ENCODE measurements at places on chromosomes 3 and 15.

DNA sequence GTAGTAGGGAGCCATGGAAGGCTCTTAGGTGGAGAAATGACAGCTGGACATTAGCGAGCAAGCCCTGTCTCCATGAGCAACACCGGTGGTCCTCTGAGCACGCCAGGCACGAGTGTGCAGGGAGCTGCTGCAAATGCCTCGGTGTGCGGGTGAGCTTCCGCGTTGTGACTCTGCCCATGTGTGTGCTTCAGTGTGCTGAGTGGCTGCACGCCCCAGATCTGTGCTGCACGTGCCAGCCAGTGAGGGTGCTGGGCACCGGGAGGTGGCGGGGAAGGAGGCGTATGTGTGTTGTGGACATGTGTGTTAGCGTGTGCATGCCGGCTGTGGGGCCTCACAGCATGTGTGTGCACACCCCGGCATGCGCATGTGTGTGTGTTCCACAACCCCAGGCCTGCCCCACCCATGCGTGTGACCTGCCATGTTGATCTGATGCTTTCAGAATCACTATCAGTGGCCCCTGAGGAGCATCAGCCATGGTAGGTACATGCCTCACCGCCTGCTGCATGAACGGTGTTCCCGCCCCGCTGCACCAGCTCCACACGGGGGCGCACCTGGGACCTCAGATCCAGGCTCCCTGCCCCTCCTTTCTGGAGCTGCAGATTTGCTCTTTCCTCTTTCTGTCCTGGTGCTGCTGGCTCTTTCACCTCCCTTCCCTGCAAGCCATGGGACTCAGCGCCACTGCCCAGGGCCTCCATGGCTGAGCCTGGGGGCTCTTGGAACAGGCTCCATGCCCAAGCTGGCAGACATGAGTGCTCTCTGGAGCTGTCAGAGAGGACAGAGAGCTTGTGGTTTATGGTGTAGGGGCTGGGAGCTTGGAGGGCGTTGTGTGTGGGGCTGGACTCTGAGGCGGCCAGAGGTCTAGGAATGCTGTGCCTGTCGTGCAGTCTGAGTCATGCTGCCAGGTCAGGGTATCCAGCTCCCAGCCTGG lies 169.4 kb downstream of the TBC1D2B start:
- DNase-seq: no peak

GRCh38 chr3:46966811-46967210 lies 9.7 kb downstream of the CCDC12 start:
- DNase-seq: no peak

DNA sequence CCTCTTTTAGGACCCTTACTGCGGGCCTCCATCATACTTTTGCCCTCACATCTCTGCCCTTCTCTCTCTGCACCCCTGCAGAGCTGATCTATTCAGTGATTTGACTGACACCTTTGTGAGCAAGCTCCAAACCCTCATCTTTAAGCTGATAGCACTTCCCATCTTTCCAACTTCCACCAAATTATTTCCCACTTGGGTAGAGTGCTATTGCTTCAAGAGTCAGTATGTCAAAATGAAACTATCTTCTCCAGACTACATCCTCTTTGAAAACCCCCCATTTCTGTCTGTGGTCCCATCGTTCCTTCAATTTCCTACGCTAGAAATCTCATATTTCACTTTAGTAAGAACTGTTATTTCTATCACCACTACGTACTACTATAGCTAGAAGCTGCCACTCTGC lies 19.7 kb downstream of the ZWILCH start:
- no peak for DNase-seq

GRCh38 chr15:85091990-85092389 lies 110.3 kb downstream of the PDE8A start:
- no peak for DNase-seq

- no peak for DNase-seq
Measured at GRCh38 chr3:45140141-45140769, 5.9 kb downstream of the CDCP1 start.

GRCh38 chr3:138389841-138390581 lies 41.6 kb downstream of the MRAS start:
- peak; percentile 54 for DNase-seq

GRCh38 chr3:190083635-190084034 lies 37.1 kb downstream of the P3H2 start:
- DNase-seq: no peak

DNA sequence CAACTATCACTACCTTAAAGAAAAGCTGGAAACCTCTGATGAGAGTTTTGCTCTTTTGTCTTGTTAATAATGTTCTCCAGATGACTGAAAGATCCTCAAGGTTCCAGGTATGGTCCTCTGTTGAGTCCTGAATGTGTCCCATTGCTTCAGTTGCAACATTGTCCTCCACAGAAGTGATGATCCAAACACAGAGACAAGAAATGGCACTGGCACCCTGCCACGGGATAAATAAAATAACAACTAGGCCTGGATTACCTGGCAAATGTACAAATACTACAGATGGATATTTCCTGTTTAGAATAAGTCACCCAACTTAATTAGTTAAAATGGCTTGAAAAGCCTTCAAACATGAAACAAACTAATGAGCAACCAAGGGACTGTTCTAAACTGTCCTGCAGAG lies 58.3 kb downstream of the EIF3J start:
- no peak for DNase-seq

GRCh38 chr3:42706721-42707619 lies 4.4 kb upstream of the HHATL start:
- no peak for DNase-seq

DNA sequence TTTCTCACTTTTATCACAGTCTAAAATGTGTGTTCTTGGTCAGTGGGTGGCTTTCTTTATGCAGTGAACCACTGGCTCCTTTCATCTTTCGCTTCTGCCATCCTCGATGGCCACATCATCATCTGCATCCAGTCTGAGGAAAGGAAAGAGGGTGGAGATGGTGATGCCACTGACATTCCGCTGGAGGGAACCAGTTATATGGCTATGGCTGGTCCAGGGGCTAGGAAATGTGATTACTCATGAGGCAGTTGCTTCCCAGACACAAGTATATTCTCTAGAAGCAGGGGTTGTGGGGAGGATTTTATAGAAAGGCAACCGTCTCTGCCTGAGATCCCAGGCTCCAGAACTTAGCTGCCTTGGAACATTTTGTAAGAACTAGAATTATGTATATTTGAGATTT lies 246.7 kb upstream of the AZI2 start:
- DNase-seq: no peak

DNA sequence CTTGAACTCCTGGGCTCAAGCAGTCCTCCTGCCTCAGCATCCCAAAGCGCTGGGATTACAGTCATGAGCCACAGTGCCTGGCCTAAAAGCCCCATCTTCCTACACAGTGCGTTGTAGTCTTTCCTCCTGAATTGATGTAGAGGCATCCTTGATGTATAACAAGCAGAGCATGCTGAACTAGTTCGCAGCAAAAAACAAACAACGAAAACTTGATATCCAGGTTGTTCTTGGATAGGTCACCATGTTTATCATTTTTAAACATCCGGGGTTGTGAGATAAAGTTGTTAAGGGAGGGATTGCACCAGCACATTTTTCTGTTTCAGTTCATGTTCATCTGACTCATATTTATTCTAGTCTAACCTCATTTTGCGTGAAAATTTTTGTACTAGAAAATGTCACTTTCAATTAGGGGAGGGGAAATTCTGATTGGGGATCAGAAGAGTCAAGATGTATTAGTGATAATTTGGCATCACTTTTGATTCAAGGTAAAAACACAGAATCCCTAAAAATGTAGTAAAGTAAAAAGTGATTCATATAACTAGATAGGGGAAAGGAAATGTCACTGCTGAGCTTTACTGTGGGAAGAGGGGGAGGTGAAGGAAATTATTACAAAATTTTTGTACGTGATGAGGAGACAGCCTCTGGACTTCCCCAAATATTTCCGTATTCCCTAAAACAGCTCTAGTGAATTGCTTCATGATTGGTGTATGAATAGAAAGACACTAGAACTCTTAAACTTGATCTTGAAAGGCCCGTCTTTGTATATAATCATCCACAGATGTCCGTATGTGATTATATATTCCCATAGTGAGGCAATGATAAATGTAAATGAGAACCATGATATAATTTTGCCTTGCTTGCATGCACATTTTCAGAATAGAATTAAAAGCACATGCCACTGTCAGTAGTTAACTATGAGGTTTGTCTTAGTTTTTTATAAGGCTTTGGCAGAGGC lies 22.9 kb downstream of the RAB8B start:
- DNase-seq: no peak

- no peak for DNase-seq
Measured at GRCh38 chr3:14885307-14885706, 62.1 kb upstream of the NR2C2 start.

DNA sequence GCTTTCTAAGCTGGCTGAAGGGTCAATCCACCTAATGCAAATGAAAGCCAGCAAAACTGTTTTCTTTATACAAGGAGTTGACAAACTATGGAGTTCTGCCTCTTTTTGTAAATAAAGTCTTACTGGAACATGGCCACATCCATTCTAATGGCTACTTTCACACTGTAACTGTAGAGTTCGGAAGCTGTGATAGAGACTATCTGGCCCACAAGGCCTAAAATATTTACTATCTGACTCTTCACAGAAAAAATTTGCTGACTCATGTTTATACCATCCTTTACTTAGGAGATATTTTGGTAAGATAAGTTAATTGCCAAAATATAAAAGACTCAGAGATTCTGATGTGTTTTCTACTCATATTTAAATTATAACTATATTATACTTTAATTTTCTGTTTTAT lies 93.7 kb upstream of the GK5 start:
- peak; percentile 58 for DNase-seq

GRCh38 chr15:43513550-43513949 lies 3.9 kb upstream of the MAP1A start:
- no peak for DNase-seq

GRCh38 chr3:47228088-47228487 lies 54.5 kb downstream of the KIF9 start:
- DNase-seq: no peak

DNA sequence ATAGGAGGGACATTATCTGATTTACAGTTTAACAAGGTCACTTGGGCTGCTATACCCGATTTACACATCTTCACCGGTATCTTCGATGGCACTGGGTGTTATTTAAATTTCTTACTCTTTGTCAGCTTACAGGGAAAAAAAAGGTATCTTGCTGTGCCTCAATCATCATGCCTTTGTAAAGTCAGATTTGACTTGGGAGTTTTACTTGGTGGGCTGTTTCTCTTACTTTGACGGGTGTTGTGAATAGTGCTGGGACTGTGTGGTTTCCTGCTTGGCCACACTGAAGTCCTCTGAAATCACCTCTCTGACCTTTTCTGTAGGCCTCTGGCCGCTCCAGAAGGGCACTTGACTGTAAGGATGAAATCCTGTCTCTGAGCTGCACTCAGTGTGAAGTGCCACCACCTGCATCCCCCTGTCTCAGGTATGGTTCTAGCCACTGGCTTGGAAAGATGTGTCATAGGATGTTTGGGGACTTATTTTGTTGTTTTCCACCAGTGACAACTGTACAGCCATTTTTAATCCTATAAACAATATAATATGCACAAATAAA lies 3.1 kb upstream of the SLC24A1 start:
- no peak for DNase-seq

- no peak for DNase-seq
Measured at GRCh38 chr15:34850121-34850520, 54.8 kb upstream of the ACTC1 start.

GRCh38 chr3:59313365-59313764 lies 263.5 kb upstream of the CFAP20DC start:
- peak; percentile 21 for DNase-seq

DNA sequence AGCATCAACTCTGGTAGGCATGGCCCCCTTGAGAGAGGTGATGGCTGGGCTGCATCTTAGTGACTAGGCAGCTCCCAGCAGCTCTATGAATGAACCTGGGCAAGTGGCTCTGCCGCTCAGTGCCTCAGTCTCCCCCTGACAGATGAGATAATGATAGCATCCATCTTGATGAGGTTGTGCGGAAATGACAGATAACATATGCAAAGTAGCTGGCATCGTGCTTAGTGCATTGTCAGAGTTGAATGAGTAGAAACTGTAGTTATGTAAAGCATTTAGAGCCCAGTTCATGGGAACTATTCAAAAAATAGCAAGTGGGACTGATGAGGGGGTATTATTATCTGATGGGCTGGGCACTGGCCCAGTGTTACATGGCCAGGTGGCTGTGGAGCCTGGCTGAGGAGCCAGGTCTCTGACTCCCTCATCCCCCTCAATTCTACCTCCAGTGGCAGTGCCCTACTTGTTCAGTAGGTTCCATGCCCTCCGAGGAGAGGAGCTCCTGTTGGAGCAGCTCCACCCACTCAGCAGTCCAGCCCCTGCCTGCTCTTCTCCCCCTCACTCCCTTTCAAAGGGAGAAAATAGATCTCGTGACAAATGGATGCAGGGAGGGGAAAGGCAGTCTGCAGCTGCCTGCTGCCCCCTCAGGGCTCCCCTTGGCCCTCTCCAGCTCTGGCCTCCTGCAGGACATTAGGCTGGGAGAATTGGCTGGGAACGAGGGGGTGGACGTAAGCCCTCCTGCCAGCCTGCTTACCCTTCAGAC lies 6.6 kb downstream of the PRKCD start:
- DNase-seq: no peak

GRCh38 chr15:81504170-81504905 lies 130.3 kb upstream of the TMC3 start:
- DNase-seq: no peak

GRCh38 chr3:52200981-52201679 lies 3.2 kb downstream of the ALAS1 start:
- DNase-seq: no peak

Measured in A549 (cell line).